Cortex of kidney (tissue), 1 donor: ENCODE measurements at places on chromosomes 6 and 20.

GRCh38 chr6:53628354-53629119 is 37.0 kb downstream of the KLHL31 start:
- DNase-seq = no peak

- no peak for DNase-seq
Measured at GRCh38 chr6:39931607-39932006, 2.7 kb downstream of the MOCS1 start.

DNA sequence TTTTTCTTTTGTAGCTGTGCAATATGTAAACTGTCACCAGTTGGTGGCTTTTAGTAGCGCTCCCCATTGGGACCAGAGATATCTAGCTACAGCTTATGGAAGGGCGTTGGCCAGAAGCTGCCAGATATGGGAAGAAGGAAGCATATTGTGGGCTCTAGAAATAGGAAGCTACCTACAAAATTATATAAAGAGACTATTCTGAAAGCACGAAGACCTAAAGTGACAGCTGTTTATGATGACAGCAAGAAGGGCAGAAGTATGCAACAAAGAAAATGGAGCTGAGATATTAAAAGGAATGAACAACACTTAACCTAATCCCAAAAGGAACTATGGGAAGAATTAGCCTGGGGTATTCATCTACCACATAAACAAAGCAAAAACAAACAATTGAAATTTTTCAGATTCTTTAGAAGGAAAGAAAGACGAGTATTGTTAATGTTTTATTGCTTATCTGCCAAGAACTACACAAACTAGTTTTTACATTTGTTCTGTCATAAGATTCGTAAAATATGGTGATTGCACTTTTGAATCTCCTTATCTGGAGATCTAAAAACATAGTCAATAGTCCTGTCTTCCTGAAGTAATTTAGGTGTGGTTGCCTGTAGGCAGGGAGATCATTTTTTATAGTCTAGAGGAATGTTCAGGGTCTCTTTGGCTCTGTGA is 81.6 kb downstream of the NCOA7 start:
- no peak for DNase-seq

DNA sequence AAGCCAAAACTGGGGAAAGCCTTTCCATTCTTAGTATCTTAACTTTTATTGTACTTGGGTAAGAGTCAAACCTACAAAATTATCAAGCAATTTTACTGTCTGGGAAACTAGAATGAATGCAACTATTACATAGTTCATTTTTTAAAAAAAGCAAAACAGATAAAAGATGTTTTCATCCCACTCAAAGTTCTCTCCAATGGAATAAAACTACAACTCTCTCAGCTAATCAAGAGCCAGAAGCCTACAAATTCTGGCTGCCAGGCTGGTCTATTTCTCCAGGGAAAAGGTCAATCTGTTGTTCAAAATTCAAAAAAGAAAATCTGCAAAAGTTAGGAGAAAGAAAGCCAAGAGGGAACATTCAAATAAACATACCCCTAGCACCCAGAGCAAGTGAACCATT is 56.2 kb downstream of the COL12A1 start:
- DNase-seq = no peak

- DNase-seq = no peak
Measured at GRCh38 chr6:104431096-104431495, 428.6 kb downstream of the HACE1 start.

DNA sequence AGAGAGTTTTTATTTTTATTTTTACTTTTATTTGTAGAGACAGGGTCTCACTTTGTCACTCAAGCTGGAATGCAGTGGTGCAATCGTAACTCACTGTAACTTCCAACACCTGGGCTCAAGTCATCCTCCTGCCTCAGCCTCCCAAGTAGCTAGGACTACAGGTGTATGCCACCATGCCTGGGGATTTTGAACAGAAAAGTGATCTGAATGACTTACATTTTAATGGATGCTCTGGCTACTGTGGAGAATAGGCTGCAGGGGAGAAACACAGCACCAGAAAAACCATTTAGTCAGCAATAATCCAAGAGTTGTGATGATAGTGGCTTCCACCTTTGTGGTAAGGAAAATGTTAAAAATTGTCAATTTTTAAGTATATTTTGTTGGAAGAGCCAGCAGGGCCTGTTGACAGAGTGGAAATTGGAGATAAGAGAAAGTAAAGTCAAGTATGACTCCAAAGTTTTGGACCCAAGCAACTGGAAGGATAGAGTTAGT is 106.0 kb upstream of the LOC128125822 start:
- no peak for DNase-seq

DNA sequence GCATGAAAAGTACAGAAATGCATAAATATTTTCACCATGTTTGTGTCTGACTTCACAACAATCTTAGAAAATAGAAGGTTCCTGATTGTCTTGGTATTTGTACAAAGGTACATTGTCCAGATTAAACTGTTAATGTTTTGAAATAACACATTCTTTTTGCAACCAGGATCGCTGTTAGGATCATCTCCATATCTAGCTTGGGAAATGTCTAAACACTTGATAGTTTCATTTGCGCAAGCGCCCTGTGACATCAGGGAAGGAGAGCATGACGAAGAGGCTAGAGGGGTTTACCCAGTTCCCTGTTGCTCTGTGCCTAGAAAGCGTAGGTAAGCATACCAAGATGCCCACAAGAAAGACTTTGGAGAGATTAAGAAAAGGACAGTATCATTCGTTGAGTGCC is 19.4 kb downstream of the ALDH8A1 start:
- no peak for DNase-seq

GRCh38 chr20:49888212-49889000 is 26.9 kb downstream of the SPATA2 start:
- DNase-seq = no peak

GRCh38 chr20:47440857-47441773 is 60.6 kb upstream of the NCOA3 start:
- DNase-seq = no peak

GRCh38 chr6:760982-761955 is 68.3 kb upstream of the EXOC2 start:
- no peak for DNase-seq

GRCh38 chr6:100463630-100464161 is 1.0 kb downstream of the SIM1 start:
- no peak for DNase-seq

GRCh38 chr6:5994234-5994998 is 12.3 kb downstream of the NRN1 start:
- no peak for DNase-seq

DNA sequence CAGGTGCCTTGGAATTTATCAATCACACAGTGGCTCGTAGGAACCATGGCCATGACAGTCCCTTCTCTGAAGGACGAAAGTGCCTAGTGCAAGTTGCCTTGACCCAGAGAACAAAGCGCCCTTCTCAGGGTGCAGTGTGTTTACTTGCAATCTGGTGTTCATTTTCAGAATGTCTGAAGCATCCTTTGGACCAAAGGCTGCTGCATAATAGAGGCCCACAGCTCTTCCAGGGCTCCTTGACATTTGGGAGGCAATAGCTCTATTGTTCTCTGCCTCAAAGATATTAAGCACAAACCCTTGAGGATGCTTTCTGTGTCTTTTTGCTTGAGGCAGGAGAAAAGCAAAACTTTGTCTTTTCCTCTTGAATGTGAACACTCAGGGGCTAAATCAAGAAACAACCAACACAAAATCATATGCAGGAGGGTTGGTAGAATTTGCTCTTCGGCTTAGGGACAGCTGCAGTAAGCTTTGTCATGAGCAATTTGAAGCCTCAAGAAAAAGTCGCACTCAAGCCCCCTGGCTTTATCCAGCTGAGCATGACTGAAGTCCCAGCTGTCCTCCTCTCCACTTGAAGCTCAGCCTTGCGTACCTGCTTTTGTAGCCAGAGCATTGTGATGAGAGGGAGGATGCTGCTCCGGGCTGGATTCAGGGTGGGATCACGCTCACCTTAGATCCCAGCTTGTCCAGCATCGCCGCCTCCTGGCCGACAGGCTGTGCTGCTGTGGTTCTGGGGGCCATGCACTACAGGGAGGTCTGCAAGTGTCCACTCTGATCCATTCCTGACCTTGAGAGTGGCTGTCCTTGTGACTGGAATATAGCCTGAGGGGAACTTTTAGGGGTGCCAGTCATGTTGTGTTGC is 495.4 kb downstream of the CDH26 start:
- no peak for DNase-seq

GRCh38 chr6:37109714-37110499 is 60.0 kb upstream of the PIM1 start:
- DNase-seq = no peak

GRCh38 chr6:31065556-31065955 is 46.8 kb downstream of the C6orf15 start:
- DNase-seq = no peak

GRCh38 chr20:52275181-52275691 is 83.7 kb upstream of the ZFP64 start:
- no peak for DNase-seq

- DNase-seq = no peak
Measured at GRCh38 chr20:48284837-48285236, 499.6 kb upstream of the SULF2 start.

DNA sequence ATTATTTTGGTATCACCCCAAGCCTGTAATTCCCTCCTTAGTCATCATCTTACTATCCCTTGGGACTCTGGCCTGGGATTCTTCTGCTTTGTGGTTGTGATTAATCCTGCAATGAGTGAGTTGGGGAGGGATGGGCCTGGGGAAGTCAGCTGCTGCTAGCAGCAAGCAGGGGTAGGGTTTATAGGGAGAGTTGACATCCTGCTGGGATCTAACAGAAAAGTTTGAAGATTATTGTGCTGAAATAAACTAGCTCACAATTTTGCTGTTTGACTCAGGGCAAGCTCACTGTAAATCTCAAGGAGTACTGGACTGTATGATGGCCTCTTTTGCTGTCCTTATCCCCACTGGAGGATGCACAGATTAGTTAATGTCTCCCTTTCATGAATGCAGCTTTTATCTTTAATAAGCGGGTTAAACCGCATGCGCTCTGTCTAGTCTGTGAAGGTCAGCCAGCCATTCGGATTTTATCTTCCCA is 83.4 kb downstream of the JARID2 start:
- no peak for DNase-seq

- DNase-seq = no peak
Measured at GRCh38 chr6:126513198-126513597, 173.3 kb downstream of the CENPW start.

GRCh38 chr20:49916146-49917002 is 1.0 kb upstream of the SPATA2 start:
- no peak for DNase-seq

DNA sequence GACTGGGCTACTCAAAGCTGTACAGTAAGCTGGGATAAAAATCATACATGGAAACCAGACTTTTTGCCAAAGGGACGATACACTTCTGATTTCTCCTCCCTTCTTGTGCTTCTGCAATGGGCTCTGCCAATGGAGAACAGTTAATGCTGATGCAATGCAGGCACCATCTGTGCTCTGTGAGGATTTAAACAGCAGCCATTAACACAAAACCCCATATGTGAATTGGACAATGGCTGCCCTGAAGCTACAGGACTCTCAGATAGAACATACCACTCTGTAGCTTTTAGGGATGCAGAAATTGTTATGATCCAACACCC is 71.9 kb downstream of the GJA10 start:
- DNase-seq = no peak

DNA sequence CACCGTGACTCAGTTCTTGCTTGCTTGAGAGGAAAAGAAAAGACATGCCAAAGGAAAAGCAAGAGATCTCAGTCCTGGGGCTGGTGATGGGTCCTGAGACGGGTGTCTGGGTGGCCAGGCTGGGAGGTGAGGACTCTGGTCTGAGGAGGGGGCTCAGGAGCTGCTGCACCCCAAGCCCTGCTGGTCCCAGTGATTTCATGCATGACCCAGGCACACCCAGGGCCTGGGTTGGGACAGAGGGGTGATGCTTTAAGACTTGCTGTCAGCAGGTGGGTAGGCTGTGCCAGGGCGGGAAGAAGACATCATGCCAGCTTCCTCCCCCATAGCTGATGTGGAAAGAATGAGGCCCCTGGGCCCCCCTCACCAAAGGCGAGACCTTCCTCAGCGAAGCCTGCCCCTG is 65.1 kb upstream of the PMEPA1 start:
- DNase-seq = no peak

DNA sequence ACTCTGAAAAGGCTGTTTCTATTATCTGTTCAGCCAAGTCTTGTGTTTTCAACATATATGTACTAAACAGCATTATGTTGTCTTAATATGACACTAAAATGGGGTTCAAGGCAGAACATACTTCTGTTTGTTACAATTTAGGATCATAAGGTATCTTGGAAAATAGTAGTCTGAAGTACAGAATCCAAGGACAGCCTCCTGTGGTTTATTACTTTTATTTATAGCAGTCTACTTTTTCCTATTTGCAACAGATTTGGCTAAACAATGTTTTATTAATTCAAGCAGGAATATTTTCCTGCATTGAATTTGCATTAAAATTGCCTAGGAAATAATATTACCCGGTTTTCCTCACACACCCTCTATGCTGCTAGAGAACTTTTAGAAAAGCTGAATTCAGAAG is 67.7 kb downstream of the PLEKHG1 start:
- no peak for DNase-seq

- DNase-seq = no peak
Measured at GRCh38 chr20:48541581-48542071, 286.2 kb downstream of the PREX1 start.

- no peak for DNase-seq
Measured at GRCh38 chr6:111068866-111069234, 18.5 kb upstream of the SLC16A10 start.

DNA sequence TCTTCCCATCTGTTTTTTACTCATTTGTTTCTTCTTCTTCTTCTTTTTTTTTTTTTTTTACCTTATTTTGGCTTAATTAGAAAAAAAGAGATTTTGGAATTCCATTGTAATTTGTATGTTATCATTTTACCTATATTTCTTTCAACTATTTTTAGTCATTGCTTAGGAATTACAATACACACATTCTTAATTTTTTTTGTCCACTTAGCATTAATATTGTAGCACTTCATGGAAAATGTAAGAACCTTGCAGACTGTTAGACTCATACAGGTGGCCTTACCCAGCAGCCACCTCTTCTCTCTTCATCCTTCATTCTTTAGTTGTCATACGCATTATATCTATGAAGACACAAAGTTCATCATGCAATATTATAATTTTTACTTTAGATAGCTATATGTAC is 5.8 kb upstream of the SLC18B1 start:
- no peak for DNase-seq

DNA sequence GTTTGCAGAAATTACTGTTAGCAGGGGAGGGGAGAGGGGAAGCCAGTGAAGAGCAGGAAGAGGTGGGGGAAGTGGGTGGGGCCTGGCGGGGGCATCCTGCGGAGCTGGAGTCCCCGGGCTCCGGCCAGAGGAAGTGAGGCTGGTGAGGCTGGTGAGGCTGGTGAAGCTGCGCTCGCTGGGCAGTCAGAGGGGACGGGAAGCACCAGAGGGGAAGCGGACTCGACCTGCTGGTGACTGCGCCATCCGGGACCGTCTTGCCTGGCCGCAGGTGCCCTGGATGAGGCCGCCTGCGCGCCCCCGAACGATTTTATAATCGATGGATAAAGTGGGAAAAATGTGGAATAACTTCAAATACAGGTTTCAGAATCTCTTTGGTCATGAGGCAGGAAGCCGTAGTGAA is 635.3 kb upstream of the MARCKS start:
- no peak for DNase-seq

GRCh38 chr6:43120944-43121913 is 45.1 kb downstream of the PTK7 start:
- DNase-seq = no peak
